ENCODE measurements at places on chromosomes 12 and 14.

- no peak for DNase-seq
These were observed 274.9 kb upstream of the LMO3 start for GRCh38 chr12:16880864-16881285.

- DNase-seq: no peak
These were observed 11.8 kb upstream of the DERA start for GRCh38 chr12:15899282-15899870.

DNA sequence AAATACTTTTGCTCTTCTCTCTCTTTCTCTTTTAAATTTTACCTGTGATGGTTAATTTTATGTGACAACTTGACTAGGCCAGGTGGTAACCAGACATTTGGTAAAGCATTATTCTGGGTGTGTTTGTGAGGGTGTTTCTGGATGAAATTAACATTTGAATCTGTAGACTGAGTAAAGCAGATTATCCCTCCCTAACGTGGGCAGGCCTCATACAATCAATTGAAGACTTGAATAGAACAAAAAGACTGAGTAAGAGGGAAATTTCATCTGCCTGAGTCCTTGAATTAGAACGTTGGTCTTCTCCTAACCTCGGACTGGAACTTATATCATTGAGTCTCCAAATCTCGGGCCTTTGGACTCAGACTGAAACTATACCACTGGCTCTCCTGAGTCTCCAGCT is 182.1 kb downstream of the NELL2 start:
- no peak for DNase-seq

- DNase-seq: no peak
These were observed 35.1 kb downstream of the PELI2 start for GRCh38 chr14:56153267-56153666.

GRCh38 chr14:100715803-100716202 is 10.9 kb upstream of the DLK1 start:
- no peak for DNase-seq

GRCh38 chr12:89691659-89692058 is 17.0 kb downstream of the ATP2B1 start:
- no peak for DNase-seq

DNA sequence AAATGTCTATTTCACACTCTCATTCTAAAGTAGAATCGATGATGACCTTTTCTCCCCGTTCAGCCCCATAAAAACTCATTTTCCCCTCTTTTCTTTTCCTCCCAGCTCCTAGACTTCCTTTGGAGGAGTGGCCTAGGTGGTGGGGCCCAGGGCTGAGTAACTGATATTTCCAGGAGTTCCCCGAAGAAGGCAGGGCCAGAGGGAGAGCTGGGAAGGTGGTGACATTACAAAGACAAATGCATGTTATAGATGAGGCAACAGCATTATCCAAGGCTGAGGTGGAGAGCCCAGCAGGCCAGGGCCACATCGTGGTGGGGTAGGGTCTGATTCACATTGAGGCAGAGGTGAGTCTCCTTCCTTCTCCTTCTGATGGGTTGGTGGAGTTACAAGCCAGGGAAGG is 22.2 kb upstream of the HDAC7 start:
- DNase-seq: no peak
